T-helper 1 cell (primary cell): ENCODE measurements at places on chromosomes 4 and X.

GRCh38 chr4:1266881-1267763 lies 18.2 kb upstream of the CTBP1 start:
- DNase-seq: no peak

DNA sequence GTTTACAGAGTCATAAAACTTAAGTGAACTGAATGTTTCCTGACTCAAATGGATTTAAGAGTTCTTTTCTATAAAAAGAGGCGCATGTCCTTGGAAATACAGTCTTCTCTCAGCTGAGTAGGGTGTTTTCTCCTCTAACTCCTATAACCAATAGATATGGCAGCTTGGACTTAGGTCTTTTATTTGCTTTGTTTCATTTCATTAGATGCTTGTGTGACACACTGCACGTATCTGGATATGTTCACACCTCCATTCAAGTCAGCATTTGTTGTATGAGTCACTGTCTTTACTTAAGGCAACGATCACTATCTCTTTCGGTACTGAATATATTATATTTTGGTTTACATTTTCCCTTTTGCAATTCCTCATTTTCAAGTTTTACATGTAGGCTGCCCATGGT lies 136.6 kb downstream of the ARSF start:
- DNase-seq: no peak

DNA sequence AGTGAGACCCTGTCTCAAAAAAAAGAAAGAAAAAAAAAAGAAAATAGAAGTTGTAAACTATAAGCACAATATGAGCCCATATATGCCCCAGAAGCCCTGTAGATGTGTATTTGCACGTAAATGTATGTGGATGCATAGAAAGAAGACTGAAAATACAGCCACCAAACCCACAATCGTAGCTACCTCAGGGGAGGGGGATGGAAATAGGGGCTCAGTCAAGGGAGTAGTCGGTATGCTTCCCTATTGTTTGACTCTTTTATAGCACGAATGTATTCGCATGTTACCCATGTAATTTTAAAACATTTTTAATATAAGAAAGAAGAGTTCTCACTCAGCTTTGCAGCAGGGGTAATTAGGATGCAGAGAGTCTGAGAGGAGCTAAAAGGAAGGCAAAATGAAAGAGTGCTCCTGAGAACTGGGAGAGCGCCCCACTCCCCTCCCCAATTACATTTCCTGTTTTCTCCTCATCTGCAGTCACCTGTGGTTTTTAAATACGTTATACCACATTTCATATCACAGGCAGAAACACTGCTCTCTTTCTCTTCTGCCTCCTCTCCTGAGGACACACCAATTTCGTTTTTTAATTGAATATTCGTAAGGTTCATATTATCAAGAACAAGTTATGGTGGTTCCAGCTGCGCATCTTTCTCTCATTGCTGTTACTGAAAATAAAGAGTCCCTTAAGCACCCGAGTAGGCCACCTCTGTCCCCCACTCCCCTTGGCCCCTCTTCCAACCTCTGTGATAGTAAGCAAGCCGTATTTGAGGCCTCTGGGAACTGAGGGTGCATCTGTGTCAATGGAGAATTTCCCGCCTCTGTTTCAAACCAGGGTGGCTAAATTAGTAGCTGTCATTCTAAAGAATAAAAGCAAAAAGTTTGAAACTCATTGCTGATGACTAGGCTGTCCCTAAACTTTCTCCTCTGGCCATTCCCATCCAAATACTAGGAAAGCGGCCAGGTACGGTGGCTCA lies 10.7 kb downstream of the SEPTIN6 start:
- peak; percentile 84 for DNase-seq

GRCh38 chr4:162683659-162684370 lies 482.9 kb downstream of the NAF1 start:
- no peak for DNase-seq

DNA sequence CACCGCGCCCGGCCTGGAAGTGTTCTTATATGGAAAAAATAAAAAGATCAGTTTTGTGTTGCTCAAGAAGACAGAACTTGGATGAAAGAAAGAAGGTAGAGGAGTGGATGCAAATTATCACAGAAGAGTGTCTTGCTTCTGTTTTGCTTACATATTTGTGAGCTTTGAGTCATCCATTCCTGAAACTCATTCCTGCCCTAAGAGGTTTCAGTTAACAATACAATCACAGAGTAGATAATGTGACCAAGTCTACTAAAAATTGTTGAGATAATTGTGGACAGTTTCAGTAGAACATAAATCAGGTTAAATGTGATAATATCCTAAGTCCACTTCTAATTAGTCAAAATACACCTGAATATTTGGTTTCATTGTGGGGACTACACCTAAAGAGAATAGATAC lies 26.4 kb upstream of the LRCH2 start:
- DNase-seq: no peak

GRCh38 chr4:81003597-81004111 lies 26.9 kb upstream of the BMP3 start:
- DNase-seq: no peak

- no peak for DNase-seq
These were observed 1180.2 kb downstream of the FAM133A start for GRCh38 chrX:94854251-94854650.

DNA sequence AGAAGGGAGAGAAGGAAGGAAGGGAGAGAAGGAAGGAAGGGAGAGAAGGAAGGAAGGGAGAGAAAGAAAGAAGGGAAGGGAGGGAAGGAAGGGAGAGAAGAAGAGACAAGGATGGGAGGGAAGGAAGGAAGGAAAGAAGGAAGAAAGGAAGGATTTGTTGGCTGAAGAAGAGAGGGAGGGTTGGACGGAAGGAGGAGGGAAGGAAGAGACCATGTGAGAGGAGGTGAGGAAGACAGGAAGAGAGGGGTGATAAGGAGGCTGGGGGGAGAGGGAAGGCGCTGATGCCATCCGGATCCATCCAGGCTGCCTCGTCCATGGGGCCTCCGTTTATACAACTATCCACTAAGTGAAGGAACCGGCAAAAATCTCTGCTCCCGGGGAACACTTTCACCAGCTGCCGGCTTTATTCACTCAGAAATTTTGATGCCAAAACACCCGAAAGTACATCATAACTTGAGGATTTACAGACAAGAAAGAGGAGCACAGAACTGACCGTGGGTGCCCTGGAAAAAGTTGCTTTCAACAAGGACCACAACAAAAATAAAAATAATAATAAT lies 14.9 kb downstream of the DHRSX start:
- DNase-seq: no peak

DNA sequence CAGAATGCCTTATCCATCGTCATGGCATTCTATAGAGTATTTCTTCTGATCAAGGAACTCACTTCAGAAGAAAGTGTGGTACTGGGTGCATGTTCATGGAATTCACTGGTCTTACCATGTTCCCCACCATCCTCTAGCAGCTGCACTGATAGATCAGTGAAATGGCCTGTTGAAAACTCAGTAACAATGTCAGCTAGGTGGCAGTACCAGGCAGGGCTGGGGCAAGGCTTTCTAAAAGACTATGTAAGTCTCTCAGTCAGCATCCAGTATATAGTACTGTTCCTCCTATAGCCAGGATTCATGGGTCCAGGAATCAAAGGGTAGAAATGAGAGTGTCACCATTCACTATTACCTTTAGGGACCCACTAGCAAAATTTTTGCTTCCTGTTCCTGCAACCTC lies 15.8 kb upstream of the LDB2 start:
- no peak for DNase-seq

DNA sequence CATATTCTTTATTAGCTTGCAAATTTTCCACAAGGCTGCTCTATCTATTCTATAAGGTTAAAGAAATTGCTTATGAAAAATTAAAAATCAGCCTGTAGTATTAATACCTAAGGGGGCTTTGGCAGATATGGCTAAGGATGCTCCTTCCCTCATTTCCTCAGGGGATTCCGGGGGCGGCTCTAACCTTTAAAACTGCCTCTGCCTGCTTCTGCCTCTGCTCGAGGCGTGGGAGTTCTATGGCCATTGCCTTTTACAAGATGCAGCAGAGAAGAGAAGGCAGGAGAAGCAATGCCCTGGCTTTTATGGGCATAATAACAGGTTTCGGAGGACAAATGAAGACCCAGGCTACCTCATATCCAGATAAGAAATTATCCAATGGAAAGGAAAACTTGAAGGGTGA lies 8.6 kb upstream of the CDKN2AIP start:
- no peak for DNase-seq

DNA sequence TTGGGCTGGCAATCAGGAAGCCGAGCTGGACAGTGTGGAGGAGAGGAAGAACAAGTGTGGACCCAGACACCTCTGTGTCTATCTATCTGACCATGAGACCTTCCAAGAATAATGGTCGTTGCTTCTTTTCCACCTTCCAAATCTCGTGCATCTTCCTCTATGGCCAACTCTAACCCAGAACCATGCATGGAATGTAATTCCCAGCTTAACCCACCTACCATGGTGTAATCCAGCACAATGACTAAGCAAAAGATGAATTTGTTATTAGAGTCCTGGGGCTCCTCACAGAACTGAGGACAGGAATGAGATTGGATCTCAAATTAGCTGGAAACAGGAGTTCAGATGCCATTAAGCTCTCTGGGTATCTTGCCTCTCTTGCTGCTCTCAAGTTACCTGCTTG lies 17.4 kb upstream of the TMEM184C start:
- no peak for DNase-seq

GRCh38 chr4:184968784-184969201 lies 49.5 kb upstream of the HELT start:
- no peak for DNase-seq

DNA sequence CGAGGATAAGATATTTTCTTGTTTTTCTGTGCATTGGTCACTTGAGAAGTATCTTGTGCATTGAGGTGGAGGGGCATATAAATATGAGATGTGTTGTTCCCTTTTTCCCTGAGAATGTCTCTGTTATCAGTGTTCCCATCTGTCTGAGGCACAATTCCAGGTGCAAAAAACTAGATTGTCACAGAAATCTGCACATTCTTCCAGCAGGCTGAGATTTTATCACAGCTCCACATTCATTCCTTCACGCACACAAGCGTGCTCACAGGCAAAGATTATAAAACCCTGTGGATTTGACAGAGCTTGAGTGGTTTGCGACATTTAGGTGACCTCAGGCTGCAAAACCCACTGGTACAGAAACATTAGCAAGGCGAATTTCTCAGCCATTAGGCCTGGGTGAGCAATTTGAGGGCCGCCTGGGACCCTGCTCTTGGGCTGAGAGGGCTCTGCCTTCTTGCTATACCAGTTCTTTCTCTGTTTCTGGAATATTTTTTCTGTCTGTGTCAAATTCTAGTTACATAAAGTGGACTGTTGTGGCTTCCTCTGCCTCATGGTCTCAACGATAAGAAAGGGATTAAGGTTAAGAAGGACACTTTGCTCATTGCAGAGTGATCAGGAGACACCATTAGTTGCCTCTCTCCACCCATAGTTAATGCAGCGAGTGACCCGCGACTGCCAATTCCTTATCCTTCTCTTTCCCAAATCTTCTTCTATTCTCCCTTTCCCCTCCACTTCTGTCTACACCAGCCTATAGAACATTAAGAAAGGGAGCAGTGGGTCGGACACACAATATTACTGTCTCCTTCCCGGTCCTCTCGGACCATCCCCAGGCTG lies 86.7 kb upstream of the C1QTNF7 start:
- no peak for DNase-seq

- DNase-seq: no peak
These were observed 16.7 kb downstream of the TMSB4X start for GRCh38 chrX:12991575-12991974.

- DNase-seq: no peak
These were observed 102.5 kb downstream of the FNIP2 start for GRCh38 chr4:158871335-158871724.

DNA sequence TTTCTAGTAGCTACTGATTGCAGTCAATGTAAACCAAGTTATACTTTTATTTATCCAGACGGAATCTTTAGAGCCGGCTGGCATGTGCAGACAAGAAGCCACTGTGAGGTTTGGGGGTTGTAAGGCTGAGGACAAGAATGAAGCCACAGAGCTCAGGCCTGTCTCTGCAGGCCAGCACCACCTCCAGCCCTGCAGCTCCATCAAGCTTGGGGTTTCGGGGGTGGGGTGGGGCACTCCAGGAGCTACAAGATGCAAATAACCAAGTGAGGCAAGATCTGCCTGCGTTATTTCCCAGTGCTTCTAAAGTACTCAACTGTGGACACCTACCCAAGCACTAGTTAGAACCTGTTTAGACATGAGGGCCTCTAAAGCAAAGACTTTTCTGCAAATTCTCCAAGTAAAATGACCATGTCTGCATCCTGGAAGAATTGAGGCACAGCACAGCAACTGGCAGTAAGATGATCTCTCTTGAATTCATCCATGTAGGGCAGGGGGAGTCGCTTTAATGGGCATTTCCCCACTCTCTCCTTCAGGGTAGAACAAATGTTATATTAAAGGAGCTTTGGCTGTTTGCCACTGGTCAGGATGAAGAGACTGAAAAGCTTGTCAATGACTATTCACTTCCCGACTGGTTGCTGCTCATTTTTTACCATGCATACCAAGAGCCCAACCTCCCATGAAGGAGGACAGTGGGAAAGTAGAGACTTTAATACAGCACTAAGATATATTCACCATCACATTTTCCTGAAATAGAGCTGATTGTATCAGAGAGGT lies 222.5 kb downstream of the MGST2 start:
- no peak for DNase-seq

- DNase-seq: no peak
These were observed 21.0 kb upstream of the CITED1 start for GRCh38 chrX:72326605-72327300.

- DNase-seq: no peak
These were observed 62.7 kb downstream of the HTRA3 start for GRCh38 chr4:8332038-8332857.

GRCh38 chr4:76729460-76729859 lies 168.5 kb downstream of the SOWAHB start:
- no peak for DNase-seq

DNA sequence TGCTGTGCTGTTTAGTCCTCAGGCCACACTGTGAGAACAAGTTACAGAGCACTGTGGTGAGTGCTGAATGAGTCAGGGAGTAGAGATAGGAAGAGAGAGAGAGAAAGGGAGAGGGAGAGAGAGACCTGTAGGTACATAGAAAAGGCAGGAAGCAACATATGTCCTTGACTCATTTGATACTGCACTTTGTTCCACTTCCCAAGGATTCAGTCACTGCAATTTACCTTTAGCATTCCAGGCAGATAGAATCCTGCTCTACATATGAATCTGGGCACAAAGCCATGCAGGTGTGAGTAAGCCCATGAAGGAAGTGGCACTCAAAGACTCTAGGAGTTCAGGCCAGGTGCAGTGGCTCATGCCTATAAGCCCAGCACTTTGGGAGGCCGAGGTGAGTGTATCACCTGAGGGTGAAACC lies 1.0 kb upstream of the DAPP1 start:
- DNase-seq: no peak
